Upper lobe of right lung (tissue), 1 donor: ENCODE measurements at places on chromosomes 16 and 17.

GRCh38 chr16:84686707-84687298, 13.0 kb upstream of the USP10 start:
- DNase-seq = no peak

DNA sequence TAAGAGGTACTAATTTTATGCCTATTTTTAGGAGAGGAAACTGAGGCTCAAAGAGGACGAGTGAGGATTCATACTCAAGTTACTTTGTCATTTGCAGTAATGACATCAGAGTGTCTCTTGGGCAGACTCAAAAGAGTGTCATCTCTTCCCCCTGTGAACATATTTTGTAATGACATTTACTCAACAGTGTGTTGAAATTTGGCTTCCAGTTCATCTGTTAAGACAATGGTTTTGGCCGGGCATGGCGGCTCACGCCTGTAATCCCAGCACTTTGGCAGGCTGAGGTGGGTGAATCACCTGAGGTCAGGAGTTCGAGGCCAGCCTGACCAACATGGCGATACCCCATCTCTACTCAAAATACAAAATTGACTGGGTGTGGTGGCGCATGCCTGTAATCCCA, 28.9 kb downstream of the WFDC1 start:
- peak; percentile 32 for DNase-seq

GRCh38 chr16:69827524-69827923, 65.4 kb downstream of the WWP2 start:
- DNase-seq = no peak

DNA sequence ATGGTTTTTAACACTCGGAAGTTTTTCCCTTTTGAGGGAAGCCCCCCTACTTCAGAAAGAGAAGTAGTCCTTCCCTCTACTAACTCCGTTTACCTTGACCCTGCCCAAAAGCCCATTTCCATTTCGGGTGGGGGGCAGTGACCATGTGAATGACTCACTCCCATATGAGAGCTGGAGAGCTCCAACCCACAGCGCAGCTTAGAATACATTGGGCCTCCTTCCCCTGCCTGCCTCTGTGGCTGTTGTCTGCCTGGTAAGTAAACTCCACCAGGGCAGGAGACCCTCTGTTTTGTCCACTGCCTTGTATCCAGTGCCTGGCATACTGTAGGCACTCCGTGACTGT, 985 bp downstream of the SGSM2 start:
- DNase-seq = no peak

- DNase-seq = no peak
These were observed 38.1 kb downstream of the PIK3R5 start for GRCh38 chr17:8927395-8927794.

DNA sequence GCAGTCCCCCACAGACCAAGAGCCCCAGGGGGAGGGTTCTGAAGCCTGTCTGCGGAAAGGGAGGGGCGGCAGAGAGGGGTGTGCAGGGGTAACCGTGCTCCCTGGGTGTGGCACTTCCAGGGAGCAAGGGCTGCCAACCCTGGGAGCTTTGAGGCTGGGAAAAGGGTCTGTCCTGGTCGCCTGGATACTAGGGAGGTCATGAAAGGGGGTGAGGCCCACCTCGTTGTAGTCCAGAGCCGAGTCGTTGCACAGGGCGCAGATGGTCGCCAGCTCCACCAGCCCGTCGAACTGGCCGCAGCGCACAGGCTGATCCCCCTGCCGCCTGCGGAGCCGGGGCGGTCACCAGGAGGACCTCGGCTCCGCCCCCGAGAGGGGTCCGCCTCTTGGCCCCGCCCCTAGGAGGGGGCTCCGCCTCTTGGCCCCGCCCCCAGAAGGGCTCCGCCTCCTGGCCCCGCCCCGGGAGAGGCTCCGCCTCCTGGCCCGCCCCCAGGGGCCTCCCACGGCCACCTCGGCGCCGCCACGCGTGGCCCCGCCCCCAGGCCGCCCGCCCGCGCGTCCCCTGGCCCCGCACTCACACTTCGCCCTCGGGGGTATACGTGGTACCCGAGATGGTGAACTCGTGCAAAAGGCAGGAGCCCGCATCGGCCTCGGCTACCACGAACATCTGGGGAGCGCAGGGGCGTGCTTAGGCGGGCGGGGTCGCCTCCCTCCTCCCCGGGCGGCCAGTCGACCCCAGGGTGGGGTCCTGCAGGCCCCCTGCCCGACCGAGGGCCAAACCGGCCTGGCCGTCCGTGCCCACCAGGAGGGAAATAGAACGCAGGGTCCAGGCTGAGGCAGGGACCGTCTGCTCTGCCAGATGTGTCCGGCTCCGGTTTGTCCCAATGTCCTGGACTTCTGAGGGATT, 19.5 kb downstream of the ATP2A3 start:
- DNase-seq = peak; percentile 74

GRCh38 chr16:86739808-86740207, 161.5 kb downstream of the FOXL1 start:
- DNase-seq = no peak

DNA sequence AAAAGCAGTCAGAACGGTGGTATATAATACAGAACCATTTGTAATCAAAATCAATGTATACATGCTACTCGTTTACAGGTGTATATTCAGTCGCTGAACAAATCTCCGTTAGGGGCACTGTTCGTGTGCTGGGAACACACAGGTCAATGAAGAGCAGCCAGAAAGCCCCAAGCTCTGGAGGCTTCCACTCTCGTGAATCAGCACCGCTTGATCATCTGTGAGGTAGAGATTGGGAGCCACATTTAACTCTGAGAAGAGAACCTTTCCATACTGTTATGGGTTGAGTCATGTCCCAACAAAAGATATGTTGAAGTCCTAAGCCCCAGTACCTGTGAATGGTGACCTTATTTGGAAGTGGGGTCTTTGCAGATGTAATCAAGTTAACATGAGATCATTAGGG, 5.4 kb upstream of the CYTH1 start:
- peak; percentile 3 for DNase-seq

GRCh38 chr16:88366704-88367047, 16.1 kb upstream of the ZNF469 start:
- no peak for DNase-seq

GRCh38 chr17:47831934-47832327, 461 bp downstream of the LRRC46 start:
- no peak for DNase-seq

DNA sequence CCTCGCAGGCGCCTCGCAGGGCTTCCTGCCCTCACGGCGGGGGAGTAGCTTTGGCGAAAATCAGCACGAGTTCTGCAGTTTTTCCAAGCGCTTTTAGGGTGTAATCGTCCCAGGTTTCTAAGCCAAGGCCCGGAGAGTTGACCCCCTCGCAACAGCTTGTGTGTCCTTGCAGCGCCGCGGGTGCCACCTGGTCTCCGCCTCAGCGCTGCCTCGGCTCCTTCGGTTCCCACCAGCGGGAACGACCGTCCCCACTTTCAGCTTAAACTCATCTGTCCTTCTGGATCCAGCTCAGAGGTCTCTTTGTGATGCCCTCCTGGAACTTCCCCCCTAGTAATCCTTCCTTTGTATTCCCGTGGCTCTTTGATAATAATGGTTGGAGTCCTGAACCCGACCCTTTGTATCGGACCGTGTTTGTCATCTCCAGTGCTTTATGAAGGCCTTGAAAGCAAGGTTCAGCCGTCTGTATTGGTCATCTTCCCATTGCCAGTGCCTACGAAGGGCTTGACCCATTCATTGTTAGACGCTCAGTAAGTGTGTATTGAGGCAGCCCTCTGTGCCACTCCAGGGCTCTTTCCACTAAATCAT, 858 bp upstream of the SMARCE1 start:
- no peak for DNase-seq

DNA sequence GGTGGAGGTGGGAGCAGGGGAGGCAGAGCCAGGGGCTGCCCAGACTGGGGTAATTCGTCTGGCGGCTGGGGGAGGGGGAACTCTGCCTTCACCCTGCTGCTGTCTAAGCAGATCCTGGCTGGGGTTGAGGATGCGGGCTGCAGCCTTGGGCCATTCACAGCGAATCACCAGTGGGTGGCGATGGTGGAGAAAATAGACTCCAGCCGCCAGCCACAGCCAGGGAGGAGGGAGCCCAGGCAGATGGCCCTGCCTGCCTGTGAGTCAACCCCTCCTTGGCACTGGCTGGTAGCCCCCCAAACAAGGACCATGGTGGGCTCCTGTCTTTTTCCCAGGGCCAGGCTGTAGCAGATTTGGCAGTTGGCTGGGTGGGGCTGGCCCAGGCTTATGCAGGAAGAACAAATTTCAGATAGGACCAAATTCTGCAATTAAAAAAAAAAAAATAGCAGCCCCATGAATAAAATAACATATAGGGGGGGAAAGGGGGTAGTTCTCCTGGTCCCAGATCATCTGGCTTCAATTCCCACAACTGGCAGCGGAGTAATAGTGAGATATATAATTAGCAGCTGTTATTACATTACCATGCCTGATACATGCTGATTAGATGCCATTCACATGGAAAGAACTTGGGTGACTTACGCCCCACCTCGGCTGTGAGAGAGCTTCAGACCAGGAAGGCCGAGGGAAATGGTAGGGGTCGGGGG, 41.5 kb upstream of the CDH5 start:
- no peak for DNase-seq

DNA sequence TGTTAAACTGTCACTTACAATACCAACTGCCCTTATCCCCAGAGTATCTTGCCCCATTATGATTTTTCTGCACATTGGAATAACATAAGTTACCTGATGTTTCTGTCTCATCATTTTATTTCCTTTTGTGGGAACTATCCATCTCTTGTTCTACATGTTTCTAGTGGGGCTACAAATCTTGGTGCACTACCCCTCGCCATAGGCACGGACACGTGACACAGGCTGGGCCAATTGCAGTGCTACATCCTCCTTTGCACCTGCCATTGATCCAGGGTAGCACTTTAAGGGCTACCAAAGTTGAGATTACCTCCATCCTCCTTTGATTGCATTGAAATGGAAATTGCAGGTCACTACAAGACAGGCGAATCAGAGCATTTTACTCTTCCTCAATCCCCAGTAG, 14.2 kb upstream of the SYT17 start:
- DNase-seq = no peak

DNA sequence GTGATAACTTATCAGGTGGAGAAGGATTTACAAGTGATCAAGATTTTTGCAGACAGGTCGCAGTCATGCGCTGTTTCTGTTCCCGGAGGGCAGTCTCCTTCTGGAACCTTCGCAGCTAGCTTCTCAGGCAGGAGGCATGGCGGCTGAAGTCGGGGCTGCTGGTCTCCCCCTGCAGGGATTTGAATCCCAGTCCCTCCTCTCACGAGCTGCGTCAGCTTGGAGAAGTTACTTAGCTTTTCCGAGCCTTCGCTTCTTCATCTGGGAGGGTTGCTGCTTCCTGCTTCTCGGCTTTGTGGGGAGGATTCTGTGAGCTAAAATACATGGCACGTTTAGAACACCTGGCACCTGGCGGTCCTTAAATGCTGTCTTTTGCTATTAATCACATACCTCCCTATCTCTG, 287.8 kb upstream of the FOXF1 start:
- no peak for DNase-seq

DNA sequence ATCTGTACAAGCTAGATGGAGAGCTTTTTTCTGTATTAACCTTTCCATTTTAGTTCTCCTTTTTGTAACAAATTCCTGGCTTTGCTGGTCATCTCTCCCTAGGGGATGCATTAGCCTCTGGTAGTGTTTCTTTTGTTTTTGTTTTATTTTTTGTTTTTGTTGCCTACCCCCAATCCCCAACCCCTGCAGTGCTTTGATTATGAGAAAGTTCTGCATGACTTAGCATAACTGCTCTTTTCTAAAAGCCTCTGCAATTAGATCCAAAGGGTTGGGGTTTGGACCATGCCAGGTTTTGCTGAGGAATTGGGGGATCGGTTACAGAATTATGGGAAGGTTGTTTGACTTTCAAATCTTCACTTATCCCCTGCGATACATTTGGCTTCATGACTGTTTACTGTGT, 98.2 kb downstream of the ADAMTS18 start:
- no peak for DNase-seq

DNA sequence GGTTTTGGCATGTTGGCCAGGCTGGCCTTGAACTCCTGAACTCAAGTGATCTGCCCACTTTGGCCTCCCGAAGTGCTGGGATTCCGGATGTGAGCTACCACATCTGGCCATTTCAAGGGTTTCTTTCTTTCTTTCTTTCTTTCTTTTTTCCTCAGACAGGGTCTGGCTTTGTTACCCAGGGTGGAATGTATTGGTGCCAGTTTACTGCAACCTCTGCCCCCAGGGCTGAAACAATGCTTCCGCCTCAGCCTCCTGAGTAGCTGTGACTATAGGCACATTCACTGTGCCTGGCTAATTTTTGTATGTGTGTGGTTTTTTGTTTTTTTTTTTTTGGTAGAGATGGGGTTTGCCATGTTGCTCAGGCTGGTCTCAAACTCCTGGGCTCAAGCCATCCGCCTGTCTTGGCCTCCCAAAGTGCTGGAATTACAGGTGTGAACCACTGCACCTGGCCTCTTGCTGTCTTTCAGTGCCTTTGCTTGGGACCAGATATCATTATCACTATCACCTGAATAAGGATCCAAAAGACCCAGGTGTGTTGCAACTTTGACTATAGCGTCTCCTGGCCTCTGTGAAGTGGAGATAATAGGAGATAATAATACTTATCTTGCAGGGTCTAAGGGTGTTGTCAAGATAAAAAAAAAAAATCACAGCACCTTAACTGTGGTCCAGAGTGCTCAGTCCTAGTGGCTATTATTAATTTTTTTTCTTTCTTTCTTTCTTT, 3.2 kb downstream of the FCSK start:
- DNase-seq = no peak

DNA sequence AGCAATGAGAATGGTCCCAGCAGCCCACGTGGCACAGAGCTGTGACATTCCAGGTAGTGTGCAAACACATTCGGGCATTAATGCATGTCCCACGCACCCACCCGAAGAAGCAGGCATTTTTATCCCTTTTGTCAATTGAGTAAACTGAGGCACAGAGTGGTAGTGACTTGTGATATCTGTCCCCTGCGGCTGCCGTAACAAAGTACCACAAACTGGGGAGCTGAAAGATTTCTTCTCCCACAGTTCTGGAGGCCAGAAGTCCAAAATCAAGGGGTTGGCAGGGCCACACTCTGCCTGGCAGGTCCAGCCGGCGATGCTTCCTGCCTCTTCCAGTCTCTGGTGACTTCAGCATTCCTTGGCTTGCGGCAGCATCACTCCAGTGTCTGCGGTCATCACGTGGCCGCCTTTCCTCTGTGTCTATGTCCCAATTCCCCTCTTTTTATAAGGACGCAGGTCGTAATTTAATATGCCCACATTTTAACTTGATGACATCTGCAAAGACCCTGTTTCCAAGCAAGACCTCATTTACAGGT, 221.9 kb upstream of the GSE1 start:
- peak; percentile 39 for DNase-seq

GRCh38 chr17:61600621-61601020, 9.6 kb upstream of the NACA2 start:
- no peak for DNase-seq
